ENCODE measurements at places on chromosomes 16 and 17.

DNA sequence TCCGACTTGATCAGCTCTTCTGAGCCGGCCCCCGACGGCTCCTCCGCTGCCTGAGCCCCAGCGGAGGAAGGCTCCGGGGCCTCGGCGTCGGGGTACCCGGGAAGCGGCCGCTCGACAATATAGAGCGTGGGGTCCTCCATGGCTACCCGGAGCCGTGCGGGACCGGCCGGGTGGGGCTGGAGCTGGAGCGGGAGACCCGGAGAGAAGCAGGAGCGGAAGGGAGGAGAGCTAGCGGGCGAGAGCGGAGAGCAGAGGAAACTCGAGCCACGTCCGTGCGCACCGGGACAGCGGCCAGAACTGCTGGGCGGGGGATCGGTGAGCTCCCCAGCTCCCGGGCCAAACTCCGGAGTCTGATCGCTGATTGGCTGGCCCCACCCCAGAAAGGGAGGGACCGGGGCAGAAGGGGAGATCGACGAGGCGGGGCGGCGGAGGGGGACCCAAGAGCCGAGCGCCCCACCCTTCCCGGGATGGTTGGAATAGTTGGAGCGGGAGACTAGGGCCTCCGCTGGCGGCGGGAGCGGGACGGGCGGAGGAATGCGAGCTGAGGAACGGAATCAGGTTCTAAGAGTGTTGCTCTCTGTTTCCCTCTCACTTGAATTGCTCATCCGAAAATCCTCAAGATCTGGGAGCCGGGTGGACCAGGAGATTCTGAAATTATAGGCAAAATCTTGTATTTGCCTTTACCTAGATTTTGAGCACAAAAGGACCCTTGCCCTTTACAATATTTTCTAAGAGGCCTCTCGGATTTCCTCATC lies at the start of gene CAVIN1:
TSS of gene CAVIN1 (minus strand) at position 299 of the 755 bp plus-strand sequence. CDS start at position 140, 159 bp downstream.
- DNase-seq, result no peak

- no peak for DNase-seq
These were observed 187.0 kb downstream of the CCDC182 start for GRCh38 chr17:57557834-57558681.

- DNase-seq, result no peak
These were observed 250.0 kb downstream of the ABCC12 start for GRCh38 chr16:47905771-47906170.

GRCh38 chr17:35416659-35417058 lies 15.6 kb downstream of the SLFN12 start:
- no peak for DNase-seq

DNA sequence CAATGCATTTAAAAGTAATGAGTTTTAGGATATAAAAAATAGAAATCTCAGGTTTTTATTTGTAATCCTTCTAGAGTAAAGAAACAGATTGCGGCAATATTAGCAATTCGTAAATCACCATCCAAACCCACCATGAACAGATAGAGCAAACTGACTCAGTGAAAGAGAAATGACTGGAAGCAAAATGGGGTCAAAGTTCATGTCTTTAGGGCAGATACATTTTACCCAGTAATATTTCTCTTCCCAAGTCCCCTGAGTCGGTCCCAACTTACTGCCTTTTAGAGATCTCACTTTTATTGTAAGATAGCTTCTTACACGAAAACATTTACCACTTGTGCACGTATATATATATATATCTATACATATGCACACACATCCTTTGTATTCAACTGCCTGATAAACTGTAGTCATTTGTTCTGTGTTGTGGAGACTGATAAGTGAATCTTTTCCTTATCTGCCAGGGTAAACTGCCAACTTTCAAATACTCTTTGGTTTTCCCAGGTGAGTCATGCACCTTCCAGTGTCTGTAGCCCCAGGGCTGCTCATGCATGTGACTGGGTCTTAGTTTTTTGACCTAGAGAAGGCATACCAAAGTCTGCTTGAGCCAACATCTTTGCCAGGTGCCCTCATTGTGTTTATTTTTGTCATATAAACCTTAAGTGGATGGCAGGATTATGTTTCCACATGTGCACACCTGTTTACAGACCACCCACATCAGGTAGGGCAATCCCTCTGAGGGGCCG lies 7.8 kb upstream of the IRF8 start:
- DNase-seq, result no peak

GRCh38 chr16:46895399-46896313 lies 11.5 kb downstream of the GPT2 start:
- no peak for DNase-seq

DNA sequence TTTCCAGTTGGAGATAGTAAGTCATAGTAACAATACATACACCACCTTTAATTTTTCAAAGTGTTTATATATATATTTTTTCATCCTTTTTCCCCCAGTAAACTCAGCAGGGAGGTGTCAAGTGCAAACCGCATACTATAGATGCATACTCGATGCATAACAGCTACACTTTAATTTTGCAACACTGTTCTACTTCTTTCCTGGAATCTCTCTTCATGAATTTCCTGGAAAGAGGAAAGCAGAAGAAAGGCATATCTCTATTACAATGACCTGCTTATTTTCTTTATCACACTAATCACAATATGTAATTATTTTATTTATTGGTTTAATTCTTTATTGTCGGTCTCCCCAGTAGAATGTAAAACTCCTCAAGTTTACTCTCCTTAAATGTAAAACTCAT lies 140.0 kb downstream of the SNX11 start:
- DNase-seq, result no peak

- DNase-seq, result no peak
These were observed 7.9 kb downstream of the NKD1 start for GRCh38 chr16:50555952-50556673.

- DNase-seq, result no peak
These were observed 14.2 kb downstream of the NKIRAS2 start for GRCh38 chr17:42034059-42034458.

- DNase-seq, result peak; percentile 54
These were observed 38.6 kb upstream of the SLFN13 start for GRCh38 chr17:35486920-35487732.

DNA sequence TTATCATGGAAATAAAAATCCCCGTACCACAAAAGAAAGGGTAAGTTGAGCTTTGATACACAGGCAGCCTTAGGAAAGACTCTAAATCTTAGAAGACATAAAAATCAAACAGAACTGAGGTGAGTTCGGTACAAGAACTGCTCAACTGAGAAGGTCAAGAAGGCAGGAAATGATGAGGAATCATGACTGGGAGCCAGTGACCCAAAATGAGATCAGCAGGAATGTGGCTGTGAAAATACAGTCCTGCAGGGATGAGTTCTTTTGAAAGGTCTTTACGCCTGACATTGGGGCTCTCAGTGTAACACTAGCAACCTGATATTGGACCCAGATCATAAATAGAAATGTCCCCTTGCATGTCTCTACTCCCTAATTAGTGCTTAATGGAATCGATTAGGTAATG lies 56.3 kb upstream of the CDH11 start:
- DNase-seq, result no peak

DNA sequence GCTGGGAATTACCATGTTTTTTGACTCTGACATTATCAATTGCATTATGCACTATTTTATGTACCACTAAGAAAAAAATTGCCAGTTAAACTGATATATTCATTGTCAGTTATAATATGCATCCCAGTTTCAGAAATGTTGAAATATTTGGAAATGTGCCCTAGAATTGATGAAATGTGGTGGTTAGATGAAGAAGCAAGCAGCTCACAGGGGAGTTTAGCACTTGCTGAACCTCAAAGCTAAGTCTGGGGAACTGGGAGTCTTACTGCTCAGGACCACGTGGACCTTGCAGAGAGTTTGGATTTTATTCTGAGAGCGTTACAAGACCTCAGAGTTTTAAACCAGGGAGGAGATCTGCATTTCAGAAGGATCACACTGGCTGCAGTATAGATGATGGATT lies 67.9 kb downstream of the TNRC6C start:
- DNase-seq, result no peak

DNA sequence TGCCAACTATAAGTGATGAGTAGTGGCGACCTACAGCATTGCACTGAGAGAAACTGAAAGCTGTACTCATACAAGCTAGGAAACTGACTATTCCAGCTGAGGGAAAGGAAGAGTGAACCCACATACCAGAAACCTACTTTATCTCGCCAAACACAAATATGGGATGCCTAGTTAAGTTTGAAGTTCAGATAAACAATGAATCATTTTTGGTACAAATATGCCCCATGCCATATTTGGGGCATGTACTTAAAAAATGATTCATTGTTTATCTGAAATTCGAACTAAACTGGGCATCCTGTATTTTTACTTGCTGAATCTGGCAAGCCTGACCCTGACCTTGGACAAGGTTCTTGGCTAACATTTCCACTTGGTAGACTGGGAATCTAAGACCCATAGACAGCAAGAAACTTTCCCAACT lies 527.8 kb upstream of the PSMD7 start:
- no peak for DNase-seq

DNA sequence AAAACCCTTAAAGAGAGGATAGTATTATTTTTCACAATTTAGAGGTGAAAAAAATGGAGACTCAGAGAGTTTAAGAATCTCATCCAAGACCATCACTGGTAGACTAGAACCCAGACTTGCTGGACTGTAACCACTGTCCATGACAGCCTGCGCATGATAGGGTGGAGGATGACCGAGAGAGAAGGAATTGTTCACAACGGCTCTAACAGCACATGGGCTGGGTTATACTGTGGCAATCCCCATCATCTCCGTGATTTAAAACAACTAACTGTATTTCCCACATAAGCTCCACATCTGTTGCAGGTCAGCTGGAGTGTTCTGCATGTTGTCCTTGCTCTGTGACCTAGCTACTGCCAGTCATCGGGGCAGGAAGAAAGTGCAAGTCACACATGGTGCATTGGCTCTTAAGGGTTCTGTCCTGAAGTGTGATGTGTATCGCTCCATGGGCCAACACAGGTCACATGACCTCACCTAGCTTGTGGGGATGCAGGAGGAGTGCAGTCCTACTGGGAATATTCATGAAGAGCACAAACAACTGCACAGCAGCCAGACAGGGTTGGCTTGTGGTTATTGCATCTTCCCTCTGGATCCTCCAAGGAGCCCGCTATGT lies 131.2 kb upstream of the MPHOSPH6 start:
- no peak for DNase-seq

GRCh38 chr16:3922241-3922640 lies 41.7 kb upstream of the CREBBP start:
- no peak for DNase-seq

DNA sequence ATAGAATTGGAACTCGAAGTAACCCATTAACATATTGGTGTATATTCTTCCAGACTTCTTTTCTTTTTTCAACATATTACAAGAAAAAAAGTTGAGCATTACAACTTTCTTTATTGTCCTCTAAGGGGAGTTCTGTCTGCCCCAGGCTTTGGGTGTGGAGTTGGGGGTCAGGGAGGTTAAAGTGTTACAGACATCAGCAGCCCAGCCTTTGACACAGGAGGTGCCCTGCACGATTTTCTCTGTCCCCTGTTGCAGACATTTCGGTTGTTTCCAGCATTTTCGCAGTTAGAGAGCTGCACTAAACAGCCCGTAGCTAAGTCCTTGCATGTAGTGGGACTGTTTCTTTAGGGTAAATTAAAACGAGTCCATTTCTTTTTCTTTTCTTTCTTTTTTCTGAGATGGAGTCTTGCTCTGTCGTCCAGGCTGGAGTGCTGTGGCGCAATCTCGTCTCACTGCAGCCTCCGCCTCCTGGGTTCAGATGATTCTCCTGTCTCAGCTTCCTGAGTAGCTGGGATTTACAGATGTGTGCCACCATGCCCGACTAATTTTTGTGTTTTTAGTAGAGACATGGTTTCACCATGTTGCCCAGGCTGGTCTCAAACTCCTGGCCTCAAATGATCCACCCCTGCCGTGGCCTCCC lies 13.4 kb upstream of the ADCY7 start:
- DNase-seq, result no peak

DNA sequence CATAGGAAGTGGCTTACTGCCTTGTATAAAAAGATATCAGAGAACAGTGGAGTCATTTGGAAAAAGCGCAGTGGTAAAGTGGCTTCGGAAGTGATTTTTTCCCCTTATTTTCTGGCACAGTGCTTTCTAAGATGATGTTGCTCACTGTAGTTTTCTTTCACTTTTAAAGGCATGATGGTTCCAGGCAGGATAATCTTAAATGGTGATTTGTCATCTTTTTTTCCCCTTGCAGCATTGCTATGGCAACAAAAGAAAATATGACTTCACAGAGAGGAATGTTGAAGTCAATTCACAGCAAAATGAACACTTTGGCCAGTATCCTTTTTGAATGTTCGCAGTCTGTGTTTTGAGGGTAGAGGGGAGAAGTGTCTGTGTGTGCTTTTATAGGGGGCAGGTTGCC lies 42.5 kb downstream of the GOSR1 start:
- no peak for DNase-seq

DNA sequence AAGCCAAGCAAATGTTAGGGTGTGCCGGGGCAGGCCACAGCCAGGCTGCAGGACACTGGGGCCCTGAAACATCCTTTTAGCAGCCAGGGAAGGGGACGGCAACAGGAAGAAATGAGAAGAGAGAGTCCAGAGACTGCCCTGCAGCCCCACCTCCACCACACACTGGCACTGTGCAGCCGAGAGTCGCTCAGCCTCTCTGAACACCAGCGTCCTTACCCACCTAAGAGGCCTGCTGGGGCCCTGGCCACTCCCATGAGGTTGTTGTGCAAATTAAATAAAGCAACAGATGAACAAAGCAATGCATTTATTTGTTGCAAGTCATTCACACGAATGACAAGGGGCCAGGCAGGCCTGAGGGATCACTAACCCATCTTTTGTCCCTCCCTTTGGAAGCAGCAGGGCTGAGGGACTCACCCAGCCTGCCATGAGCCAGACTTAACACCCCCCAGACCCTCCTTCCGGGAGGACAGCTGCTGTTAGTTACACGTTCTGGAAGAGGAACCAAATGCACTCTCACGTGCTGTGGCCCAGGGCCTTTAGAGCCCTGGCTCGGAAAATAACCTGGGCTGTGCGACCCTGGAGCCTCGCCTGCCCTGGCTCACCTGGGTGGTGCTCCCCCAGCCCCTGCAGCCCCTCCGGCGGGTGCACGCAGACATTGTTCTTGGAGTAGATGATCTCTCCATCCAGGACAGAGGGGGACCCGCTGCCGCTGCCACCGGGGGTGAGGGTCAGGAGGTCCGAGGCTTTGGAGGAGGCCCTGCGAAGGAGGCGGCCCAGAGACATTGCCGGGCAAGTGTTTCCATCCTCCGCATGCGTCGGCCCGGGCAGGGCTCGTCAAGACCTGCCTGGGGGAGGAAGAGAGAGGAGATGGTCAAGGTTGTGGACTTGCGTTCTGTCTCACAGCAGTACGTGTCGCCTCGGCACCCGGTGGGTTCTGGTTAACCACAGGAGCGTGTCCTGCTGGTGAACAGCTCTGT lies 22.6 kb downstream of the TBC1D16 start:
- no peak for DNase-seq

GRCh38 chr16:2029350-2029749 lies 2.6 kb downstream of the NHERF2 start:
- DNase-seq, result no peak

DNA sequence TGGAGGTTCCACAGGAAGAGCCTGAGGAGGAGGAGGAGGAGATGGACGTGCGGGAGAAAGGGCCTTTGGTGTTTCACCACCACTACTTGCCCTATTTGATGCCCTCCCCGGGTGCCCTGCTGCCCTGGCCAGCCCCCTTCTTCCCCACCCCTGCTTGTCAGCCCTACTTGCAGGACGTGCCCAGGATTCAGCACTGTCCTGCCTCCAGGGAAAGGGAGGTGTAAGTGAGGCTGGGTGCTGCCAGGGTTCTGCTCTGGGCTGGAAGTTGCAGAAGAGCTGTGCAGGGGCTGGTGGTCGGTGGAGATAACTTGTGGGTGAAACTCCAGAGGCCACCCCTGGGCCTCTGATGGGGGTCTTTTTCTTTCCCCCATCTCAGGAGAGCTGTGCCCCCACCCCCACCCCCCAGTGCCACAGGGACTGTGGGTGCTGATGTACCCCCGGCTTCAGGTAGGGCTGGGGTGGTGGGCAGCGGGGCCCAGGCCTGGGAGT lies 3.0 kb downstream of the PRR29 start:
- DNase-seq, result no peak
